ENCODE measurements at places on chromosomes 2 and 18.
A peak's percentile ranks its signal among the peaks of the same experiment; 100 is the strongest.

DNA sequence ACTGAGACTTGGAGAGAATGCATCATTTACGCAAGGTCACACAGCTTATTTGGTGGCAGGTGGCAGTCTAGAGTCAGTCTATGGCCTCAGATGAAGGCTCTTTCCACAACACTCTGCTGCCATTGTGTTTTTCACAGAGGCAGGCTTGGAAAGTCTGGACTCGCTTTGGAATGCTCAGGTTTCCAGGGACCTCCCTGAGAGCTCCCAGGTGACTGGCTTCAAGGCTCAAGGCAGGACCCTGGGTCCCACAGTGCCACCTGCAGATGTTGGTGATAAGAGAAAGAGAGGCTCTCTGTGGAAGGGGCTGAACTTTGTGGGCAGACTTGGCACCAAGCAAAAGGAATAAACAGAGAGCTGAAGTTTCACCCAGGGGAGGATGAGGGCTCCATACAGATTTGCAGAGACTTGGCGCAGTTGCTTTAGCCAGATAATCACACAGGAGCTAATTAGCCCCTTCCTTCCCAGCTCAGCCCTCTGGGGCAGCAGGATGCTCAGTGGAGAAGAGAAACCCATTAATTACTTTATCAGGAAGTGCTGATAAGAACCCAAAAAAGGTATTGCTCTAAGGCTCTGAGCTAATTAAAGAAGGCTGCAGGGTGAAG, 103.5 kb downstream of the LBH start:
- DNase-seq: no peak

DNA sequence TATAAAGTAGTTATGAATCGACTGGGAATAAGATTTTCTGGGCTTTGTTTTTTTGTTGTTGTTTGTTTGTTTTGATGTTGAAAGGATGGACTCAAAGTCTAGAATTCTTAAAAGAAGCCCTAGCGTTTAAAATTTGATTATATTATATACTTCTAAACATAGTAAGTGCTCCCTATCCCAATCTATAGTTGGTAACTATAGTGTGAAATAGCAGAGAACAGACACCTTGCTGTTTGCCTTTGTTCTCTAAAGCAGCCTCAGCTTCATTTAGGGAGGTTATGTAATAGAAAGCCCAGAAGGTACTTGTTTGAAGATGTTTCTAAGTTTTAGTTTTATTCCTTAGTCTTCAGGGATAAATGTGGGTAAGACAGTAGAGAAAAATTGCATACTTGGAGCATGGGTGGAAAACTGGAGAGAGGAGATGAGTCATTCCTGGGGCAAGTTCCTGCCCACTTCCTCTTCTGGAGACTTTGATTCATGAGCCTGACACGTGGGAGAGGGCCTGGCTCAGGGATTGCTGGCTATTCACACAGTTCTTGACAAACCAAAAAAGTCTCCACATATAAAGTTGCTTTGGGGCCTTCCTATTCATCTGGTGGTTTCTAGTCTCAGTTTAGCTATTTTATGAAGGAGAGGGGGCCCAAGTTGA, 131.9 kb downstream of the MYO1B start:
- DNase-seq: peak; percentile 7

GRCh38 chr2:230423851-230424458, 8.0 kb downstream of the SP100 start:
- DNase-seq: no peak

DNA sequence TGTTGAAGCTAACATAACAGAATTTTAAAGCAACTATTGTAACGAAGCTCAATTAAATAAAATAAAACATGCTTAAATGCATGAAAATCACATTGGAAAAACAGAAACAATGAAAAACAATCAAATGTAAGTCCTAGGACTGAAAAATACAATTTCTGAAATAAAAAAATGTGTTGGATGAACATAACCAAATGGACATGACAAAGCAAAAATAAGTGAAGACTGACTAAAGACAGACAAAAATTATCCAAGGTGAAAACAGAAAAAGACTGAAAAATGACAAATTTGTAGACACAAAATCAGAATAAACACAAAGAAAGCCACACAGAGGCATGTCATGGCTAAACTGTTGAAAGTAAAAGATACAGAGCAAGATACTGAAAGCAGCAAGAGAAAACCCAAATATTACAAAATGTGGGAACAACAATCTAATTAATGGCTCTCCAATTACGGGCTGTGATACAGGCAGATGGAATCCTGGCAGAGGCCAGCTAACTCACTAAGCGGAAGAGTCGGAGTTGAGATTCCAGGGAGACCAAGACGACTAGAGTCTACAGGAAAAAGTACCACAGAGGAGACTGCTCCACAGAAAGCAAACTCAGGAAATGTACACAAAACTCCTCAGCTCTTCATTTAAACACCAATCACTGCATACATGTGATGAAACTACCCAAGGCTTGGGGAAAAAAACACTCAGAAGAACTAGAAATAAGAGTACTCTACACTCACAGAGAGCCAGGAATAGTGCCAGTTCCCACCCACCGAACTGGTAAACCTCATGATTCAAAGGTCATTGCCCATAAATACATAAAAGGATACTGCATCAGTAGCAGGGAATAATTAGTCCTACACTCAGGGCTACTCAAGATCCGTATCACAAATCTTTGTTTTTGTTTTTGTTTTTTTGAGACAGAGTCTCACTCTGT, 83.6 kb downstream of the ATAD2B start:
- no peak for DNase-seq

- no peak for DNase-seq
Observed at GRCh38 chr2:30161929-30162706, 15.3 kb downstream of the YPEL5 start.

- no peak for DNase-seq
Observed at GRCh38 chr18:36265015-36265414, 32.5 kb upstream of the FHOD3 start.

- no peak for DNase-seq
Observed at GRCh38 chr18:40355726-40356125, 1599.3 kb upstream of the PIK3C3 start.

GRCh38 chr2:232532419-232532818, 6.5 kb downstream of the CHRND start:
- no peak for DNase-seq

GRCh38 chr2:2656115-2657011, 325.3 kb upstream of the MYT1L start:
- no peak for DNase-seq

DNA sequence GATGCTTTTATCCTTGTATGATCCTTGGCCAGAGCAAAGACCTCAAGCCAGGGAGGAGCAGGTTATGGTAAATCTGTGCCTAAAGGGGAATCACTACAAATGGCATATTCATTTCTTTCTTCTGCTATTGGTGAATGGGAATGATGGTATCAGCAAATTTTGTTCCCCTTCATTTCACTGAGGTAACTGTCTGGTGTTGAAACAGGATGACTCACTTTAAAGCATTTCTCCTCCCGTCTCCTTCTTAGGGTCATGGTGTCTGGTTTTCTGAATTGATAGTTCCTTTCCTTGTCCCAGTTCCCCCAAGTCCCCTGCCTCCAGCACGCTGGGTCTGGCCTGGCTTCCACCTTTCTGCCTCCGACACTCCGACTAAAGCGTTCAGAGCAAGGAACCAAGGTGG, 109.2 kb downstream of the MREG start:
- no peak for DNase-seq

DNA sequence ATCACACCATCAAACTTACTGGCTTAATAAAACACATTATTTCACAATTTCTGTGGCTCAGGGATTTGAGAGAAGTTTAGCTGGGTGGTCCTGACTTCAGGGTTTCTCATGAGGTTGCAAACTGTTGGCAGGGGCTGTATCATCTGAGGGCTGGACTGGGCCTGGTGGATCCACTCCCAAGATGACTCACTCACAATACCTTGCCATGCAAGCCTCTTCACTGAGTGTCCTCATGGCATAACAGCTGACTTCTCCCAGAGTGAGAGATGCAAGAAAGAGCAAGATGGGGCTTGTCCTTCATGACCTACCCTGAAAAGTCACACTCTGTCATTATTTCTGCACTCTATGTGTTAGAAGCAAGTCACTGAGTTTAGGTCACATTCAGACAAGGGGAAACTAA, 73.8 kb downstream of the AQP4 start:
- no peak for DNase-seq

- DNase-seq: no peak
Observed at GRCh38 chr2:69581774-69582581, 61.6 kb downstream of the AAK1 start.

DNA sequence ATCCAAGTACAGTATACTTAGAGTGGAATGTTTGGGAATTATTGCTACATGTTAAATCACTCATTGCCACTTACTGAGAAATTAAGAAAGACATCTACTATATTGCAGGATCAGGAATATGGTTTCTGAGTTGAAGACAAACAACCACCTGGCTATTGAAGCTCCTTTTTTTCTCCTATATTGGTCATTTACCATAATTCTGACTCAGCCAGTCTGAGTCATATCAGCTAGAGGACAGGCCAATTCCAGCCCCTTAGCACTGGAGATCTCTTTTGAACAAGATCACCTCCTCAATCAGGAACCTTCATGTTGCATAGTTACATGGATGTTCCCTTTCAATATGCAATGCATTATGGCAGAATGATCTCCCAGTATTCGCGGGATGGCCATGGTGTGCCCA, 42.7 kb upstream of the CDH19 start:
- no peak for DNase-seq

DNA sequence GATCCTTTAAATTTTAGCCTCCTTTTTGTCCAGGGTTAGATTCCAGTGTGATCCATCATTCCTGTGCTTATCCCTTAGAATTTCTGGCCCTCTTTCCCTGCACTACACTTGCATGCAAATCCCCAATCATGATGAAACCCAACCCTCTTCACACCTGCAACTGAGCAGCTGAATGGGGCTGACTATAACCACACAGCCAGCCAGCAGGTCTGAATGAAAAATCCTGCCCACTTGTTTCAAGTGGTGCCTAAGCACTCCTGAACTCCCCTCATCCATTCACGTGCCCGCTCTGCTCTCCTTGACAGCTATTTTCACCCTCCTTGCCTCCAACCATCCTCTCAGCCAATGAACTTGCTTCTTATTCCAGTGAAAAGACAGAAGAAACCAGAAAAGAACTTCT, 80.5 kb upstream of the AFF3 start:
- DNase-seq: no peak

GRCh38 chr2:235011929-235012631, 60.3 kb downstream of the SH3BP4 start:
- DNase-seq: no peak

GRCh38 chr2:212145121-212145520, 393.5 kb downstream of the ERBB4 start:
- DNase-seq: no peak
